ENCODE measurements at places on chromosomes 13 and 19.

GRCh38 chr13:99312493-99312883 lies 5.3 kb upstream of the GPR183 start:
- no peak for DNase-seq

DNA sequence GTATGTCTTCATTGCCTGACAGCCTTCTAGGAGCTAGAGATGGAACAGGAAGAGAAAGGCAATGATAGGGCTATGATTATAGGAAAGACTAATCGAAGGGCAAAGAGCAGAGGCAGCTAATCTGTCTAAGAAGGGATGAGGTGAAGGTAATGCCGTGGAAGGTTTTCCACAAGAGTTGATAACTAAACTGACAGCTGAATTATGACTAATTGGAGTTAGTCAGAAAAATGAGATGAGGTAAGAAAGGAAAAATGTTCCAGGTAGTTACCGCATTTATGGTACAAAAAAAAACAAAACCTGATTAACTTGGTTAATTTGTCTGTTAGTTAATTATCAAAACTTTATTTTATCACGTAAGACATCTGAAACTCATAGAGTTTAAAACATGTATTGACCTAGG lies 260.3 kb downstream of the SLITRK6 start:
- DNase-seq: no peak

DNA sequence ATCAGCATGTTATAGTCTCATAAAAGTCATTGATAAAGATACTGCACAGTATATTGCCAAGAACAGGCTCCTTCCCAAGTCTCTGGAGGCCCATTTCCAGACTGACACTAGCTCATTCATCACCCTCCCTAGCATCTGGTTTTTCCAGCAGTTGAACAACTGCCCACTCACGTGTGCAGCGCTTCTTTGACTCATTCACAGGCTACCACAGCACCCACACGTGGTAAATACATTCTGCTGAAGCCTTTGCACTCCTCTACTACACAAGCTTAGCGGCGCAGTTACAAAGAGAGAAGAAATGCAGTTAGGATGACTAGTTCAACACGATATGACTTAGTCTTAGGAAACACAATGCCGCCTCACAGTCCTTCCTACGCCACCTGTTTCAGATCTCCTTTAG lies 87.7 kb downstream of the DOCK9 start:
- peak; percentile 47 for DNase-seq

DNA sequence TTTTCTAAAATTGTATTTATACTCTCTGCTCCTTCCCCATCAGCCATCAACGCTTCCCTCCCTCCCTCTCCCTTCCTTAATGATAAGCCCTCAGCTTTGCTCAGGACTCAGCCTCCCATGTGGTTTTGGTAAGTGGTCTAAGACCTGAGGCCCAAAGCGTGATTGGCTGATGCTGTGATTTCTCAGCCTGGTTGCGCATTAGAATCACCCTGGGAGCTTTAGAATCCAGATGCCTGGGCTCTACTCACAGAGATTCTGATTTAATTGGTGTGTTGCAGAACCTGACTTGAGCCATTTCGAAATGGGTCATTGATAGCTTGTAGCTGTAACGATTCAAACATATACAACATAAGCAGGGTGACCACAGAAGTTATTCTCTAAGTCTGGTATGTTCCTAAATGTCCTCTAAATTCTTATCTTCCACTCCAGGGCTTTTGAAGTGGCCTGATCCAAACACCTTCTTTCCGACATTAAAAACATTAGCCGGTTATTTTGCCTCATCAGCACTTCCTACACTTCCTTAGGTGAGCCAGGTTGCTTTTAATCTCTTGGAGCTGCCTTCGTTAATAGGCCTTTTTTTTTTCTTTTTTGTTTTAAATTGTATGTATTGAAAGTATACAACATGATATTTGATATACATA lies 60.6 kb downstream of the LRCH1 start:
- DNase-seq: no peak

Data from stimulated activated CD4-positive, alpha-beta T cell treated with anti-CD3 and anti-CD28 coated beads, Interleukin-2, amount 100 ng/mL, for 24 hours (primary cell).